ENCODE measurements at places on chromosomes 2 and 18.

DNA sequence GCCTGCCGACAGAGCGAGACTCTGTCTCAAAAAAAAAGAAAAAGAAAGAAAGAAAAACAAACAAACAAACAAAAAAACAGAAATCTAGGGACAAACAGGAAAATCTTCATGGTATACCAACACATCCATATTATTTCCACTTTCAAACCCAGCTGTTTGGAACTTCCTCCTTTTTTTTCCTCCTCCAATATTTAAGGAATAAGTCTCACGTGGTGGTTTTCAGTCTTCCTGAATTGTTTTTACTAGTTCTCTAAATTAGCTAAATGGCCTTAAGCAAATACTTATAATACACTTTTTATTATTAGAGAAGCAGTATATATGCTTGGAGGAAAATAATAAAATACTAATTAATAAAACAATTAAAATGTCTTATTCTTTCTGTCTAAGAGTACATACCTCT lies 48.7 kb upstream of the GLS start:
- no peak for DNase-seq

GRCh38 chr18:40210696-40211095 lies 1744.3 kb upstream of the PIK3C3 start:
- DNase-seq: no peak

DNA sequence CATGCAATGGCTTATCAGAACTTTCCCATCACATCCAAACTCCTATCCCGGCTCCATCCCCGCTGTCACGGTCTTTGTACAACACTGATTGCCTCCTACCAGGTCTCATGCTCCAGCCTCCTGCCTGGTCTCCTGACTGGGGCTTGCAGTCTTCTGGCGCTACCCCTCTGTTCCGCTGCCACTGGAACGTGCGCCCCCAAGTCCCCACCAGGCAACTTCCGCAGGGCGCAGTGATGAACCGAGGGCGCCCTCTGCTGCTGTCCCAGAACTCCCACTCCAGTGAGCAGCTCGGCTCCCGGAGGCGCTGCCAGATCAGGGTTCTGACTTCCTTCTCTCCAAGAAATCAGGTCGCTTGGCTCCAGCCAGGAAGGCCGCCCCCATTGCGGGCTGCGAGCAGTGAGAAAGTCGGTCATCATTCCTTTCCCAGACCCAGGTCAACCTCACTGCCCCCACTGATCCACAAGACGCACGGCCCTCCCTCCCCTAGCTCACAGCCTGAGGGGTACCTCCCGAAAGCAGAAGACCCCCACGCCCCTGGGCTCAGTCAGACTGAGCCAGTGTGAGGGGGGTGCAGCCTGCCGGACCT lies 43.9 kb upstream of the RAB11FIP5 start:
- DNase-seq: peak; percentile 43

DNA sequence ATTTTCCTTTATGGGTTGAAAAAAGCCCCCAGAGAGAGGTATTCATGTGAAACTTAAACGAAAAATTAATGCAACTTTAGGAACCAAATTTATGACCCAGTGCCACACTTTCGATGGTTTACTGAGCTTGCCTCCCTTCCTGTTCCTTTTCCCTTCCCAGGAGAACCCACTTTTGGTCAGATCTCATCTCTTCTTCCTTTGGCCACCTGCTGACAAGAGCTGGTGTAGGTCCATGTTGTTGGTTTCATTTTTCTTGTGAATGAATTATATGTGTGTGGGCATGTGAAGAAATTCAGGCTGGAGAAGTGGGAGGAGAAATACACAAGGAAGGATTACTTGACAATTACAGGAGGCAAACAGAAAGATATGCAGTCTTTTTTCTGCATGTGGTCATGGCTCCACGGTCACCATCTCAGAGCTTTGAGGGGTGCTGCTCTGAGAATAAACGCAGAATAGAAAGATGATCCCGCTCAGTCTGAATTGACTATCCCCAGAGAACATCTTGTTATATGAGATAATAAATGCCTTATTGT lies 111.3 kb upstream of the TCF4 start:
- DNase-seq: no peak

GRCh38 chr2:96954011-96954846 lies 32.2 kb downstream of the FAM178B start:
- no peak for DNase-seq

- no peak for DNase-seq
These were observed 99.5 kb downstream of the RBMS1 start for GRCh38 chr2:160394153-160394552.

DNA sequence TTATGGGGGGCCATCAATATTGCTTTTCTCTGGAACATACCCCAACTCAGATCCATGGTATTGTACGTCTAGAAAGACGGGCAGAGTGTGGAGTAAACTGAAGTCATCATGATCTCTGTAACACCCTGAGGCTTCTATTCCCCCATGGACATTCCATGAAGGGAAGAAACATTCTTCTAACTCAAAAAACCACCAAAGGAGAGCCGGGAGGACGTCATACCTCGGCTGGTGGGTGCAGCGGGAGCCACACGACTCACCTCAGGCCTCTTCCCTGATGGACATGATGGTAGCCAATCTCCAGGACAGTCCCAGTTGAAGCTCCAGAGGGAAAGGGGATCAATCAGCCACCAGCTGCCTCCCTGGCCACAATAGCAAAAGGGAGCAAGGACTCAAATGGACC lies 127.3 kb downstream of the MREG start:
- no peak for DNase-seq

DNA sequence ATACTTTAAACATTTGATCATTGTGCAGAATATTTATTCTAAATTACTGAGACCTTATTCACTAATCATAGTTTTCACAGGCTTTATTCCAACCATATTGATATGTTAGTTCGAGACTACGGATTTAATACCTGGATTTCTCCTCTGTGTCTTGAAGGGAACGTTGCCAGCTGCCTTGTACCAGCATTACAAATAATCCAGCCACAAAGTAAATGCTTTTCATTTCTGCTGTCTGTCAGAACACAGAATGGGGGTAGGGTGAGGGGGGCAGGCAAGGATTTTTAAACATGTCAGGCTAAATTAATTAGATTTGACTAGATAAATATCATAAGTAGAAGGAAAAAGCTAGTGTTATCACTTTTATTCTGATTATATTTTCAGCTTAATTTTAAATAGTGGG lies 3.1 kb downstream of the GCG start:
- DNase-seq: no peak

- no peak for DNase-seq
These were observed 164.5 kb downstream of the LCLAT1 start for GRCh38 chr2:30611583-30611982.

DNA sequence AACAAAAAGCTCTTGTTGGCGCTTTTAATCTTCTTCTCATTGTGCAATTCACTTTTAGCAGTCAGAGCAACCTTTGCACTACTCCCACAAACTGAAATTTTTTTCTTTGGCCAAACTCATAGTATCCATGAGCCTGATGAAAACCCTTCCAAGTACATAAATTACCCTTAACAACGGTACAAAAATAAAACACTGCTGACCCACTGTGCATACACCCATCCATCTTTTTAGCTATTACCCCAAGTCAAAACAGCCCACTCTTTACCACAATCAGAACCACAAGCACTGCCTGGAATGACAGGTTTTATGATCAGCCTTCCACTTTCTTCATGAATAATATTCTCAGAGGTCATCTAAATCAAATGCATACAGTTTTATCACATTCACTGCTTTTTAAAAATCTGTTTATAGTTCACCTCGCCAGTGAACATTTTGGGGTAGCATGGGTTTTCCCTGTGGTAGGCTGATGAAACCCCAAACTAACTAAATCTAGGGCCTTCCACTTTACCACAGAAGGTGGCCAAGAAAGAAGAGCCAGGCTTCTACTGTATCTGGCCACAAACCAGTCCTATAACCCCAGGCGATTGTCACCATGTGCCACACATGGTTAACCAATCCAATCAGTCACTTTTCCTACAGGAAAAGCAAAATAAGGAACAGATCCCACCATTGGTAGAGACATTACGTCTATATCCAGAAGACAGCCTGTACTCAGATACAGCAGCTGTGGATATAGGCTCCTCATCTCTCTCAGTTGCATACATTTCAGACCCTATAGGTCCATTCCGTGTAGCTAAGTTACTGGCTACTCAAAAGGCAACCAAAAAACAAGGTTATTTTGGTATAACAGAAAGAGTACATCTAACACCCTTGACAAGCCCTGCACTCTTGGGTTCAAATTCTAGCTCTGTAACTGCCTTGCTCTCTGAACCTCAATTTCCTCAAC lies 171.3 kb downstream of the THADA start:
- no peak for DNase-seq

DNA sequence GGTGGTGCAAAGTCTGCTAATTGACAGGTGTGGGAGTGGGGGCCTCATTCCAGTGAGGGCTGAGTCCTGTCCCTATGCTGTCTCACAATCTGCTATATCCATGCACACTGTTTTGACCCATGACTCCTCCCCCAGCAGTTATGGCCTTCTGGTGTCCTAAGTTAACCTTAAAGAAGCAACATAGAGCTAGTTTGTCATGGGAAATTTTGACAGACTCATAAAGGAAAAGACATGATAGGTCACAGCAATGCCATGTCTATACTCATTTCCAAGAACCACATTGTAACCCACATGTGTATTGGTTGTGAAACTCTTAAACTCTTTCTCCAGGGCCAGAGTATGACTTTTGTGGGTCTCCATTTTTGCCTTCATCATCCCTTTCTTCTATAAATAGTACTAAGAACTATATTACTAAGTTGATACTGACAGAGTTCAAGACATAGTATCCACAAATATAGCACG lies 78.2 kb upstream of the SLC1A4 start:
- DNase-seq: no peak

DNA sequence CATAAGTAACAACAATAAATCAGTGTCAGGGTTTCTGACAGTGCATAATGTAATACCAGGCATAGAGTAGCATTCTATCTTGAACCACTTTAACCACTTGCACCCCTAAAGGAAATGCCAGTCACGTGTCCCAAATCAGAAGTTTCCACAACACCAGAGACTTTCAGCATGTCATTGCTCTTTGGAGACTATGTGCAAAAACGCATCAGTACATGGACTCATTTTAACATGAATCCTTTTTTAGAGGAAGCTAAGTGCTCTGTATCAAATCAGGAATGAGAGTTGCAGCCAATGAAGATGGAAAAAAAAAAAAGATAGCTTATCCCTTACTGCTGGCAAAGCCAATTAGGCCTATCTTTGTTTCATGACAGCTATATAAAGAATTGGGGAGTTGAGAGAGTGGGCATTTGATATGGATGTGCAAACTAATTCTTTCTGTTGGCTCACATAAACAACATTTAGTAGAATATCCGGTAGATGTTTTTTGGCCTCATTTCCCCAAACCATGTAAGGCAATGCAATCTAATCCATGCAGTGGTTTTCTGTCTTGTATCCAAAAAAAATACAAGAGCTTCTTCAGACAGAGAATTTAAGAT lies 353.1 kb downstream of the IRS1 start:
- DNase-seq: no peak

DNA sequence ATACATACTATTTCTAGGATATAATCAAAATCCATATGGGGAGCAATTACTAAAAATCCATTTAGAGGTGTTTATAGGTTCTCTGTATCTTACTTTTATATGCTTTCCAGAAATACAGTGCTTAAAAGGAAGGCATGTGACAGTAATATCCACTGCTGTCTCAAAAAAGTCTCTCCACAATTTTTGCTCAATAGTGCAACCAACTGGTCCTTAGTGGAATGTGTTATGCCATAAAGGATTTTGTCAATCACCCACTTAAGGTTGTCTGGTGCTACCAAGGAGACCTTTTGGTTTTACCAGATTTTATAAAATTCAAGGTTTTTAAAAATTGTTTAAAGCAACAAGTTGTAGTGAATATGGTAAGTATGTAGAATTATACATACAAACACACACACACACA lies 328.5 kb upstream of the DSEL start:
- DNase-seq: no peak

DNA sequence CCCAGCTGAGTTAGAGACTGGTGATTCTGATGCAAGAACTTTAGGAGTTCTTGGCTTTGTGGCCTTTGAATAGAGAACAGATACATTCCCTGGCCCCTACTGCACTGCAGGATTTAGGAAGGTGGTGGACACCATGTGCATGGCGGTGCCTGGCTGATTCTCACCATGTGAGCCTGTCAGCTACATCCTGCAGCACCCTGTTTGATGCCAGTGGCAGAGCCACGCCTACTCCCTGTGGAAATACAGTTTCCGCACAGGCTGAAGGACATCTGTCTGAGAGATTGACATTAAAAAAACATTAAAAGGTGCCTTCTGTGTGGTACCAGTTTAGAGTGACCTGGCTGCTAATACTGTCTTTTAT lies 50.0 kb downstream of the KCNE4 start:
- DNase-seq: no peak

GRCh38 chr18:267380-267687 lies 513 bp downstream of the THOC1 start:
- no peak for DNase-seq
